Activated CD8-positive, alpha-beta memory T cell treated with anti-CD3 and anti-CD28 coated beads for 4 hours (primary cell): ENCODE measurements at places on chromosomes 4 and X.

GRCh38 chr4:129747756-129748155 is 651.8 kb downstream of the C4orf33 start:
- DNase-seq, result no peak

DNA sequence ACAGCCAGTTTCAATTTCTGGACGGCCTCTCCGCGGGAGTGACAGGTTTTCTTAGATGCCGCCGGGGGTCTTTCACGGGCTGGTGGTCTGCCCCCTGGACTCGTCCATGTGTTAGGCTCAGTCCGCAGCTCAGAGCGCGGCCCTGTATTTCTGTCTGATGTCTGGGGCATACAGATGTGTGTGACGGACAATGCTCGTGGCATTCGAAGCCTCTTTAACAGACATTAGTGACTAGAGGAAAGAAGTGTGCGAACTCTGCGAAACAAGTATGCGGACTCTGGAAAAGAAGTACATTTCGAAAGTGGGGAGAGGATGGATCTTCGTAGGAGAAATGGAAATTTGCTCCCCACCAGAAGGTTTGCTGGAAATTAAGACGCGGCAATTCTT is 793 bp upstream of the DCUN1D4 start:
- DNase-seq, result no peak

- no peak for DNase-seq
These were observed 27.2 kb downstream of the TNIP2 start for GRCh38 chr4:2728806-2729532.

- DNase-seq, result no peak
These were observed 1568.9 kb upstream of the PABPC4L start for GRCh38 chr4:135770505-135770904.

DNA sequence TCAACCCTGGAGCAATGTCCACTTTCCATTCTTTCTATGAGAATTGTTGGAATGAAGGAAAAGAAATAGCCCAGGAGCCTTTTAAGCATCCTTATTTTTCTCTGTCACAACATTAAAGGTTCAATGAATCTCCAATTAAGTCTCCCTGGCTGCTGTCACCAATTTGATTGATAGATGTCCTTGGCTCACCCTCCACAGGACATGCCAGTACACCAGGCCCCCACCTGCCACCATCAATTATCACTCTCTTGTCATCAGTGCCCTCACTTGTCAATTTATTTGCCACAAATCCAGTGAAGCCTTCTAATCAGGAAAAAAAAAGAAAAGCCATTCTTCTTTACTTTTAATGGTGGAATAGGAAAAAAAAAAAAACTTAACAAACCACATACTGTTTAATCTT is 453.6 kb downstream of the CENPC start:
- no peak for DNase-seq

GRCh38 chr4:118213101-118213500 is 139.7 kb downstream of the PRSS12 start:
- no peak for DNase-seq

- DNase-seq, result no peak
These were observed 70.2 kb upstream of the BCOR start for GRCh38 chrX:40167850-40168479.

GRCh38 chr4:150080875-150081274 is 2.6 kb downstream of the DCLK2 start:
- no peak for DNase-seq

GRCh38 chrX:9525511-9526248 is 60.8 kb downstream of the TBL1X start:
- no peak for DNase-seq

GRCh38 chr4:21097026-21097425 is 396.8 kb downstream of the PACRGL start:
- no peak for DNase-seq

DNA sequence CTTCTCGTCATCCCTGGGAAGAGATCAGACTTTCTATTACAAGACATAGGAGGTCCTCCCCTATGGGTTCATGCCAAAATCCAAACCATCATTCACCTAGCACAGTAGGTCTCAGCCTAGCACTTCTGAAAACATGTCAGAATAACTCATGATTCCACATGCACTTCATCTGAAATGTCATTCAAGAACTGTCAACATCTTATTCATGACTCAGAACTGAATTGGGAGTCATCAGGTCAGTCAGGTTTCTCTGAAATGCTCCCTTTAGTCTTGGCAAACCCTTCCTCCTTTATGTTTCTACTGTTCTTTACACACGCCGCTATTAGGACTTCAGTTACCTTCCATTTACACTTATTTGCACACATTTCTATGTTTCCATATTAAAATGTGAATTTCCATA is 67.2 kb downstream of the ANTXR2 start:
- no peak for DNase-seq

DNA sequence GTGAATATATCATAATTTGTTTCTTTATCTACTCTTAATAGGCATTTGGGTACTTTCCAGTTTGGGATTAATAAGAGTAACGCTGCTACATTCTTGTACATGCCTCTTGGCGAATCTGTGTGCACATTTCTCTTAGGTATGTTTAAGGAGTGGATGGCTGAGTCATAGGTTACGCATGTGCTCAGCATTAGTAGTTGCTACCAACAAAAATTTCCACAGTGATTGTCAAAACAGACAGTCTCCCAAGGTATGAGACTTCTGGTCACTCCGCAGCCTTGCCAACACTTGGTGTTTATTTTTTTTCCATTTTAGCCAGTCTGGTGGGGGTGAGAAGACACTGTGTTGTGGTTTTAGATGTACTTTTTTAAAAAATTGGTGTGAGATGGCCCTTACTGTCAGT is 44.6 kb downstream of the FGFBP1 start:
- no peak for DNase-seq

GRCh38 chrX:124836786-124837185 is 482.9 kb upstream of the TEX13C start:
- no peak for DNase-seq

GRCh38 chr4:66567551-66567950 is 897.3 kb upstream of the EPHA5 start:
- DNase-seq, result no peak

GRCh38 chr4:85829276-85830051 is 354.5 kb downstream of the ARHGAP24 start:
- no peak for DNase-seq

- no peak for DNase-seq
These were observed 1.4 kb downstream of the CLDN2 start for GRCh38 chrX:106921637-106922036.

GRCh38 chr4:148842843-148843242 is 400.6 kb upstream of the NR3C2 start:
- no peak for DNase-seq

DNA sequence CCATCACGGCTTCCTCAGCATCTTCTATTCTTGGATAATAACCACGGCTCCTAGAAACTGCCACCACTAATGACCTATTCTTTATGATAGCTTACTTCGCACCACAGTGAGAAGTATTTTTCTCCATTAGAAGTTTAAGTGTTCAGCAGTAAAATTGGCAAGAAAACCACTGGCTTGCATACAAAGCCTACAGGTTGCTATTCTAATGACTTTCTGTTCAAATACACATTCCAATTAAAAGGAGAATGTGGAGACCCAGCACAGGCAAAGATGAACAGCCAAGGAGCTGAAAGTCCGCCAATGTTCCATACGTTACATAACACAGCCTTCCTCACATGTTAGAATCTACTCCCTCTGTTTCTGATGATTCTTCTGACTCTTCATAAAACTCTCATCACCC is 875.0 kb upstream of the PRKX start:
- no peak for DNase-seq

DNA sequence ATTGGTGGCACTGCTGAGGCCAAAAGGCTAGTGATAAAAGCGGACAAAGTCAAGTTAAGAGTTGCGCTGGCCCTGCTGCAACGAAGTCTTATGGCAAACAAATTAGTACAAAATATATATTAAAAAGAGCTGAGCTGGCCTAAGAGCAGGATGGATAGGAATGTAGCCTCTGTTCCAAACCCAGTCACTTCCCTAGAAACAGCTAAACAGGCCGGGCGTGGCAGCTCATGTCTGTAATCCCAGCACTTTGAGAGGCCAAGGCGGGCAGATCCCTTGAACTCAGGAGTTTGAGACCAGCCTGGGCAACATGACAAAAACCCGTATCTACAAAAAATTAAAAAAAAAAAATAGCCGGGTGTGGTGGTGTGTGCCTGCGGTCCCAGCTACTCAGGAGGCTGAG is 32.4 kb upstream of the UGDH start:
- no peak for DNase-seq

DNA sequence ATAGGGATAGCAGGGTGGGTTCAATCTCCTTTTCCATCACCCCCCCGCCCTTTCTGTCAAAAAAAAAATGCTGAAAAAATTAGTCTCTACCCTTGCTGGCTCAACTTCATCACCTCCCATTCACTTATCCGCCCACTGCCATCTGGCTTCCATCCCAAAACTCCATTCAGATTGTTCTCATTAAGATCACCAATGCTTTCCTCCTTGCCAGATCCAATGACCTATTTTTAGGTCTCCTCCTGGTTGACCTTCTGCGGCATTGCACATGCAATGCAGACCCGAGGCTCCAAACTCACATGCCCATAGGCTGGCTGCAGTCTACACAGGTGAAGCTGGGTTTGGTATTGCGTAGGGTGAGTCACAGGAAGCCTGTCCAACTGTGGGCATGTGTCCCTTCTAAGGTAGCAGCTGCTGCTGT is 21.1 kb upstream of the STIM2 start:
- DNase-seq, result no peak

DNA sequence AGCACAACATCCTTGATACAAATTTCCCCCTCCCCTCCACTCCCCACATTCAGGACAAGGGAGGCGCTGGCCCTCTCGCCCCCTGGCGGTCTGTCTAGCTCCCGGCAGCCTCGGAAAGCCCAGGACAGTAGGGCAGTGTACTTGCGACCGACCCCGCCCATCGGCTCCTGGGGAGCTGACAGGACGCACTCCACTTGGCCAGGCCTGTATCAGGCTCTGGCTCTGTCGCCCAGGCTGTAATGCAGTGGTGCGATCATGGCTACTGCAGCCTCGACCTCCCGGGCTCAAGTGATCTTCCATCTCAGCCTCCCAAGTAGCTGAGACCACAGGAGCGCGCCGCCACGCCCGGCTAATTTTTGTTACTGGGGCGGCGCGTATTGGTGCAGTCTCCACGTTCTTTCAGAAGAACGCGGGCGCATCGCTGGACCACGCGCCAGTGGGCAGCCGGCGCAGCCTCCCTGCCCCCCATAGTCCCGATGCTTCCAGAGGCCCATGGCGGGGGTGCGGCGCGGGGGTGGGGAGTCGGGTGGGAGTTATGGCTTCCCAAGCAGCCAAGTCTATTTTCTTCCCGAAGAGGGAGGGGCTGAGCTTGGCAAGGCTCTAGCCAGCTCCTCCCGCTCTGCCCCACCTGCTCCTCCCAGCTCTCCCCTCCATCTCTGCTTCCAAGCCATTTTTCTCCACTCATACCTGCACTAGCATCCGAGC is 7.8 kb upstream of the AKAP14 start:
- no peak for DNase-seq

GRCh38 chr4:41200486-41201017 is 13.8 kb downstream of the APBB2 start:
- no peak for DNase-seq

GRCh38 chrX:132040066-132040465 is 17.0 kb downstream of the STK26 start:
- no peak for DNase-seq

- DNase-seq, result no peak
These were observed 5.2 kb downstream of the TKTL1 start for GRCh38 chrX:154300816-154301215.

DNA sequence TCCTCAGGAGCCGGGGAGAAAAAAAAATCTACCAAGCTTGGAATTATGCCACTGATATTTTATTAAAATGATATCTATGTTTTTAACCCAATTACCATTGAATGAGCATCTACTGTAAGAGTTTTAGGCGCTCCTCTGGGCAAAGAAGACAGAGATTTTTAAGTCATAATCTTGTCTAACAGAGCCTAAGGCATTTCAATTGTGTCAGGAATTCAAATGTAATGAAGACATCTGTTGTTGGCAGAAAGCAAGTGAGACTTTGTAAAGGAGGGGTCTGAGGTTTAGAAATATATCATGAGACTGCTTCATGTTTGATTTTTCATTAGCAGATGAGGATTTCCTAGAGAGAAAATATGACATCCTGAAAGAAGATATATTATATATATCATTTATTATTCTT is 1158.1 kb downstream of the FSTL5 start:
- DNase-seq, result no peak

- DNase-seq, result no peak
These were observed 26.6 kb downstream of the TLR2 start for GRCh38 chr4:153710681-153711080.

- no peak for DNase-seq
These were observed 182.9 kb downstream of the ZIC3 start for GRCh38 chrX:137748827-137749226.

- no peak for DNase-seq
These were observed at the start of gene NAA10 for GRCh38 chrX:153934762-153935325. Gene NAA10, minus strand, starts transcription at chrX:153935037. Its CDS starts 133 bp downstream, at chrX:153934904.

GRCh38 chr4:98662626-98663225 is 4.3 kb upstream of the TSPAN5 start:
- DNase-seq, result no peak

GRCh38 chrX:79631526-79631925 is 264.4 kb upstream of the ITM2A start:
- DNase-seq, result no peak

- peak; percentile 36 for DNase-seq
These were observed 54.0 kb downstream of the JADE1 start for GRCh38 chr4:128863312-128864075.

GRCh38 chrX:45187731-45188130 is 12.9 kb downstream of the DIPK2B start:
- no peak for DNase-seq

DNA sequence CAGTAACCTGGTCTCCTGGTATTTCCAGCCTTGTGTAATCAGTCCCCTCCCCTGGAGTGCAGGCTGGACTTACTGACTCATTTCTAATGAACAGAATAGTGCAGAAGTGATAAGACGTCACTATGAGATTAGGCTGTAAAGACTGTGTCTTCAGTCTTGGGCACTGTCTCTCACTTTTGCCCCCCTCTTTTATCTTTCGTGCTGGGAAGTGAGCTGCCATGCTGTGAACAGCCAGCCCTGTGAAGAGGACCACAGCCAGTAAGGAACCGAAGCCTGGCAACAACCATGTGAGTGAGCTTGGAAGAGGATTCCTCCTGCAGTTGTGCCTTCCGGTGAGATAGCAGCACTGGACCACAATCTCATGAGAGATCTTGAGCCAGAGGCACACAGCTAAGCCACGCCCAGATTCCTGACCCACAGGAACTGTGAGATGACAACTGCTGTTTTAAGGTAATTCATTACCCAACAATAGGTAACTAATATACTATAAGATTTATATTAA is 67.5 kb upstream of the GPR34 start:
- no peak for DNase-seq
